ENCODE measurements at places on chromosomes 1 and 21. TPM values are rescaled to one million over a fixed set of nuclear protein-coding genes. Genes with fewer than 3 reads are reported as not detected.

GRCh38 chr1:180566026-180566425, 7.3 kb downstream of the OVAAL start:
- DNase-seq: no peak

DNA sequence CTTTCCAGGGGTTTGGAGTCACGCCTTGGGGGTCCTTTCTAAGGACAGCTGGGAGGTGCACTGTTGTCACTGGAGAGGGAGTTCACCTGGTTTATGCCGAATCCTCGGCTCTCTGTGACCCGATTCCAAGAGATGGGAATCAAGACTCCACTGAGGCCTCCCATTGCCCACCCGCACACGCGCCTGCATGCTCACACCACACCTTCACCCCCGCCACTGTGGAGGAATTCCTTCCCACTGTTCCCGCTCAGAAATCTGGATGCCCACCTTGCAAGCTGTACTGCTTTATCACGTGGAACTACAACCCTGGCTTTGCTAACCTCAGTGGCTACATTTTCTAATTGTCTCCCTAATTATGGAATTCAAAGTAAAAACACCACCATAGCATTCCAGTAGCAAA, 29.2 kb downstream of the PGBD5 start:
- no peak for DNase-seq

- DNase-seq: no peak
Measured at GRCh38 chr21:44354001-44354405, 582 bp downstream of the TRPM2 start.

DNA sequence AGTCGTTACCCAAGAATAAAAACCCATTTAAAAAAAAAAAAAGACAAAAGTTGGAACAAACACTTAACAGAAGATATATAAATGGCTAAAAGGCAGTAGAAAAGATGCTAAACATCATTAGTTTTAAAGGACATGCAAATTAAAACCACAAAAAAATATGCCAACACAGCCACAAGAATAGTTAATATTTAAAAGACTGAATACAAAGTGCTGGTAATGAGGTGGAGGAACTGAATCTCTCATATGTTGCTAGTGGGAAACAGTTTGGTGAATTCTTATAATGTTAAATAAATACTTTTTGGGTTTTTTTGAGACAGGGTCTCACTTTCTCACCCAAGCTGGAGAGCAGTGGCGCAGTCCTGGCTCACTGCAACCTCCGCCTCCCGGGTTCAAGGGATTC, 10.0 kb downstream of the LRRC40 start:
- DNase-seq: no peak

DNA sequence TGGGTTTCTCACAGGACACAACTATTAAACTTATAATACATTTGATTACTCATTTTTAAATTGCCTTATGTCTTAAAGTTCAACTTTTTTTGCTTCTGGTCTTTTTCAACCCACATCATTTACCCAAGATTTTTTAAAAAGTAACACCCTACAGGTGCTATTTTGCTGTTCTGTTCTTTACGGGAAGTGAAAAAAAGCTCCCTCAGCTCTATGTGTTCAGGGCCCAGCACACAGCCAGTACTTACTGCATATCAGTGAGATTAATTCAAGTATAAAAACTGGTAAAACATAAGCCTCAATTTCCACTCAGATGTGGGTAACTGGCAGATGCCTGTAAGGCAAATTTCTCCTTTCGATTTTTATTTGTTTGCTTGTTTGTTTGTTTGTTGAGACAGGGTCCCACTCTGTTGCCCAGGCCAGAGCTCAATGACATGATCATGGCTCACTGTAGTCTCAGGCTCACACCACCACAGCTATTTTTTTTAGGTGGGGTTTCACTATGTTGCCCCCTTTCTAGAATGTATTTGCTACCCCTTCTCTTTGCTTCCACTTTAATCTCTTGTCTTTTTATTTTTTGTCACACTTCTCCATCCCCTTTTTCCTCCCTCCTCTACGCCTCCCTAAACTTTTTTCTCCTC, 20.3 kb downstream of the RNASEL start:
- no peak for DNase-seq

- DNase-seq: no peak
Measured at GRCh38 chr1:200784576-200784975, 45.9 kb downstream of the CAMSAP2 start.

- no peak for DNase-seq
Measured at GRCh38 chr1:23129846-23130245, 38.8 kb downstream of the LUZP1 start.

GRCh38 chr21:16775076-16775475, 737.8 kb upstream of the CXADR start:
- no peak for DNase-seq

IL19 gene
- total RNA-seq: not detected

ACTL8 gene
- total RNA-seq: not detected

IFI44L gene
- 16.7 TPM for total RNA-seq

EFNA4 gene
- total RNA-seq: 5.7 TPM

ATP6V1G3 gene
- total RNA-seq: not detected
